Stimulated activated CD8-positive, alpha-beta memory T cell treated with anti-CD3 and anti-CD28 coated beads, Interleukin-15, amount 100 ng/mL, for 4 hours (primary cell): ENCODE measurements at places on chromosomes 11 and 22.

DNA sequence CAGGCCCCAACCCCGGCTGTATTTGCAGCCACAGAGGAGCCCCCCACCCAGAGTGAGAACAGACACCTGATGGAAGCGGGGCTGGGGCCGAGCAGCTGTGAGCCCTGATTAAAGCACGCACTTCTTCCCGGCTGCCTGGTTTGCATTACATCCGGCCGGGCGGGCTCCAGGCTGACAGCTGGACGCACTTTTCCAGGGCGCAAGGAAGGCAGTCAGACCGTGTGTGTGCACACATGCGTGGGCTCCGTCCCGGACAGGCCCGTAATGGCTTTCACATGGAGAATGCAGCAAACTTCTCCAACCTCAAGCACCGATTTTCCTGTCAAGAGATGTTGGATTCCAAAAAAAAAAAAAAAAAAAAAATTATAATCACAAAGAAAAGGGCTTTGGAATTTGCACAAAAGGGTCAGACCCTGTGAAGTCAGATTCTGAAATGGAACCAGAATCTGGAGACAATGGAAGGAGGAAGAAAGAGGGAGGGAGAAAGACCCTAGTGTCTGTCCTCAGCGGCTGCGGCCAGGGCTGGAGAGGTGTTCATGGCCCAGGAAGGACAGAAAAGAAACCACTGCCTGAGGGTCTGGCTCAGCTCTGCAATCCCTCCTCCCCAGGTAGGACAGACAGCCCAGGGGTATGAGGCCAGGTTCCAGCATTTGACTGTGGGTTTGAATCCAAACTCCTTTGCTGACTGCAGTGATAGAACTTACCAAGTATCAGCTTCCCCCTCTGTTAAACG is 365.5 kb downstream of the MN1 start:
- DNase-seq = no peak

GRCh38 chr11:18785411-18785810 is 6.2 kb downstream of the PTPN5 start:
- no peak for DNase-seq

DNA sequence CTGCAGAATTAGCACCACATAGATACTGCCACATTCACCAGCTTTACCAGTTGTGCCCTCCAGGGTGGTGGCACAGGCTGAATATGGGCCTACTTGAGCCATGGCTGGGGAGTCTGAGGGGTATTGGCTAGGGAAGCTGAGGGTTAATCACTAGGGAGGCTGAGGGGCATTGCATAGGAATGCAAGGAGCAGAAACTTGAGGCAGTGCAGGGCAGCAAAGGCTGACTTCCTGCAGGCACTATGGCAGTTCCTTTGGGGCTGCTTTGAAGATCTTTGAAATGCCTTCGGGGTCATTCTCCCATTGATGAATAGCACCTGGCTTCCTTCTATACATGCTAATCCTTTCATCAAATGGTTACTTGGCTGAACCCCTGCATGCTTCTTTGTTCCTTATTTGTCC is 171.5 kb downstream of the RCN1 start:
- no peak for DNase-seq

DNA sequence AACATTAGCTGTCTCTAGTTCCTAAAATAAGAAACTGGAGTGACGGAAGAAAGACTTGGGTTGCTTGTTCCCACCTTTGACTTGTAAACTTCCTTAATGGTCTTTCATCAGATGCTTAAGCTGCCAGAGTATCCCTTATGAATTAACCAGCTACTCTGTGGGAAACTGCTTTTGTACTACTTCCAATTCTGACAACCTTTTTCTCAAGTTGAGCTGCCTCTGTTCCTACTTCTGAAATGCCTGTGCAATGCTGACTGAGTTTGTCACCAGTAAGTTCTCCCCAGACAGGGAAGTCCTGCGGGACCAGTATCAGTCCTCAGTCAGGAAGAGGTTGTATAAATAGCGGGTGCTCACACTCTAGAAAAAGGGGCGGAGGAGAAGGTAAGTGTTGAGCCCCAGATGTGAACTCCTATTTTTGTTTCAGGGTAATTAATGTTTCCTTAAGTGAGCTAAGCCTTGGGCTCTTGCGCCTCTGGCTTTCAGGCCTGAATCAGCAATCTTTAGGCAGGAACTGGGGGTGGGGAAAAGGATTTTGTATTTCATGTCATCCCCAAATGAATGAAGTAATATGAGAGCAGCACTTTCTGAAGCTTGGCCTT is 67.2 kb downstream of the CECR2 start:
- DNase-seq = no peak

GRCh38 chr11:134505125-134505524 is 93.1 kb upstream of the B3GAT1 start:
- DNase-seq = no peak

GRCh38 chr11:122749005-122749687 is 89.2 kb upstream of the CRTAM start:
- DNase-seq = peak; percentile 61

DNA sequence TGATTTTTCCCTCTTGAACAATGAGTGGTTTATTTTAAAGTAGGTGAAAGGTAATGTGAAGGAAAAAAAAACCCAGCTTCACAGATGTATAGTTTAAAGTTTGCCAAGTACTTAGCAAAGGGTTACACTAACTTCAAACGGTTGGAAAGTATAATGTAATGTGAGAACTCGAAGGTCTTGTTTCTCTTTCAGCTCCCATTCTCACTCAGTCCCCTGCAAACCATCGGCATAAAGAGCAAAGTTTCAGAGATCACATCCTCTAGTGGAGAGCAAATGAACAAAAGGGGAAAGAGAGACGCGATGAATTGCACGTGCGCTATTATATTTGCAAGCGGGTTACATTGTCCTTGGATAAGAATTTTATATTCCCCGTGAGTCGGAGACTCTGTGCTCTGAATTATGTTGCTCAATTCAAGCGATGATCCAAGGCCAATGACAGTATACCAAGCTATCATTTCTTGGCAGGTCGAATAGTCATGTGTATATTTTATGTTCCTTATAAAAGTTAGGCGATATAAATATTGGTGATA is 37.6 kb upstream of the BIRC3 start:
- DNase-seq = no peak

DNA sequence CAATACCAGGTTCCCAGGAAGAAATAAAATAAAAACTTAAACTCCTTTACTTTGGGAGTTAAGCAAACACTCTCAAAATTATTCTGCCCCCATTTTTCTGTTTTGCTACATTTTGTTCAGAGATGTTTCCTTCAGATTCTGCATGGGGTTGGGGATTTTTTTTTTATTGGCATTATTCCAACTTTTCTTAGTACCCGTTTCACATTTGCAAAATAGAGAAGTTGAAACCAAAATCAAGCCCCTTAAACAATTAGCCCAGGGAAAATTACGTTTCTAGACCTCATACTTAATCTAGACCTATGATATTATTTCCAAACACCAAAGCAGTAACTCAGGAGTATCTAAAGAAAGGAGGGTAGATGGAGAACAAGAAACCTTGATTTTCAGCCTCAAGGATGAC is 20.6 kb upstream of the MS4A7 start:
- DNase-seq = no peak

GRCh38 chr11:46999217-46999616 is 62.7 kb downstream of the CSTPP1 start:
- DNase-seq = no peak

- no peak for DNase-seq
Observed at GRCh38 chr11:32006799-32007388, 84.0 kb upstream of the RCN1 start.

DNA sequence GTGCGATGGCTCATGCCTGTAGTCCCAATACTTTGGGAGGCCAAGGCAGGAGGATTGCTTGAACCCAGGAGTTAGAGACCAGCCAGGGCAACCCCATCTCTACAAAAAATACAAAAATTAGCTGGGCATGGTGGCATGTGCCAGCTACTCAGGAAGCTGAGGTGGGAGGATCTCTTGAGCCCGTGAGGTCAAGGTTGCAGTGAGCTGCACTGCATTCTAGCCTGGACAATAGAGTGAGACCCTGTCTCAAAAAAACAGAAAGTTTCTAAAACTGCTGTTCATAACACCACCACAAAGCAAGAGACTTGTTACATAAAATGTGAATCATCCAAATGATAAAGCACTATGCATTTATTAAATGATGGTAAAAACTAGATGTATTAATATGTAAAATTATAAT is 40.2 kb upstream of the CCDC34 start:
- DNase-seq = no peak

DNA sequence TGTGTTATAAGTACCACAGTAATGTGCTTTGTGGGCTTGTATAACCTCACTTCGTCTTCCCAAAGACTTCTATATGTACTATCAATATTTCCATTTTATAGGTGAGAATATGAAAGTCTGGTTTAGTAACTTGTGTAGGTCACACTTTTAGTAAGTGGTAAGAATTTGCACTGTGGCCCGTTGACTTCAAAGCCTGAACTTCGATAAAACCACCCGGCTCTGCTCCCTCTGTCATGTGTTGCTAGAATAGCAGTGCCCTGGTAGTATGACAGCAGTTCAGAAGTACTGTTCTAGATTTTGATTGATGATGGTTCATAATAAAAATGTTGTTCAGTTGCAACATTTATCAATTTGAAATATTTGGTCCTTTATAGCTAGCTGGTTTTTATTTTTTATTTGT is 110.2 kb upstream of the SORL1-AS1 start:
- no peak for DNase-seq

GRCh38 chr11:75307058-75307457 is 44.4 kb downstream of the ARRB1 start:
- DNase-seq = no peak

GRCh38 chr22:23233084-23233531 is 52.8 kb downstream of the BCR start:
- no peak for DNase-seq

DNA sequence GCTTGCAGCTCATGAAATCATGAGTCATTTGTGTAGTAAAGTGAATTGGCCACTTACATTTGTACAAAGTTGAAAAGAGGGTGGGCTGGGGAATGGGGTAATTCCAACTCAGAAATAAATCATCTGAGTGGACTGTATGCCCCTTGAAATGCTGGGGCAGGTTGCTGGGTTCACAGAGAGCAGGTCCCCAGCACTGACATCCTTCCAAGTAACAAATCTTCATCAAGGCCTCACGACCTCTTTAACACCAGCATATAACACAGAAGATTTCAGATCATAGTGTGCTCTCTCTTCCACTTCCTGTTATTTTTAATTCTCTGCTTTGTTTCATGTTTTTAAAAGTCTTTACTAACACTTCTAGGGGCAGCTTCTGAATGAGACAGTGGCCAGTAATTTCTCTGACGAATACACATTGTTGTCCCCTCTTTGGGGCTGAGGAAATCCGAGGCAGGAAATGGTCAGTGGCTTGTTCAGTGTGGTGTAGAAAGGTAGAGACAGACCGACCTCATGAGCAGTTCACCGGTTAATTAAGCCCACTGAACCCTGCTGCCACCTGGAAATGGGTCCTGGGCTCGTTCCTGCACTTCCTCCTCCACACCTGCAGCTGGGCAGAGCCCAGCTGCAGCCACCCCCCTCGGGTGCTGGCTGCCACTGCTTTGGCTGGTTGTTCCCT is 127.7 kb downstream of the MAML2 start:
- DNase-seq = no peak

DNA sequence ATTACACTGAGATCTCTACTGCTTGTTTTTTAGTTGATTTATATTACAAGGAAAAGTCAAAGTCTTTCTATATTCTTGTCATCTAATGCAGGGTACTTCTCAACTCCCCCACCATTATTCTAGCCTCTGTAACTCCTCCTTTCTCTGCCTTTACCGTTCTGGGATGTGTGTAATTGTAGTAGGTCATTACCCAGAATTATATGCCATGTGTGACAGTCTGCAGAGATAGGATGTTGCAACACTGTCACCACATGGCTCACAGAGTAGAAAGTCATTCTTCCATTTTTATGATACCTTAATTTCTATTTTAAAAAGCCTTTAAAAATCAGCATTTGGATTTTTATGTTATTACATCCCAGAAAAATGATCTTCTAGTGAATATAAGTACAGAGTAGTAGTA is 32.7 kb downstream of the ZNF143 start:
- DNase-seq = no peak

DNA sequence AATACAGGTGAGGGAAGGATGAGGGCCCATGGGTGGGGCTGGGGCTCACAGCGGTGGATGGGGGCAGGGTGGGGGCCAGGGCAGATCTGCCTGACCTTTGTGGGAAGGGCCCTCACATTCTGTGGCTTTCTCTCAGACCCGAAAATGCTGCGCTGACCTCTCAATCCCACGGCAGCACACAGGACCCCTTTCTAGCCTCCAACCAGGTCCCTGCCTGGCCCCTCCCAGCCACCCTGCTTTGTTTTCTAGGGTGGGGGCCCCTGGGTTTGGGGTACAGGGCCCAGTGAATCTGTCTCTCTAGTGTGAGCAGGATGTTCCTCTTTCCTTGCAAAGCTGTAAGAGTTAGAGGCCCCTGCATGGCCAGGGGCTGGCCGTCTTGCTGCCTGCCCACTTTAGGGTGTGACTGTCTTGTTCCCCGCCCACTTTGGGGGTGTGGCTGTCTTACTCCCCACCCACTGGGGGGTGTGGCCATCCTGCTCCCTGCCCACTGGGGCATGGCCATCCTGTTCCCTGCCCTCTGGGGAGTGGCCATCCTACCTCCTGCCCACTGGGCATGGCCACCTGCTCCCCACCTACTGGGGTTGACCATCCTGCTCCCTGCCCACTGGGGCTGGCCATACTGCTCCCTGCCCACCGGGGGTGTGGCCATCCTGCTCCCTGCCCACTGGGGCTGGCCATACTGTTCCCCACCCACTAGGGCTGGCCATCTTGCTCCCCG is 11.5 kb downstream of the PARVG start:
- no peak for DNase-seq

DNA sequence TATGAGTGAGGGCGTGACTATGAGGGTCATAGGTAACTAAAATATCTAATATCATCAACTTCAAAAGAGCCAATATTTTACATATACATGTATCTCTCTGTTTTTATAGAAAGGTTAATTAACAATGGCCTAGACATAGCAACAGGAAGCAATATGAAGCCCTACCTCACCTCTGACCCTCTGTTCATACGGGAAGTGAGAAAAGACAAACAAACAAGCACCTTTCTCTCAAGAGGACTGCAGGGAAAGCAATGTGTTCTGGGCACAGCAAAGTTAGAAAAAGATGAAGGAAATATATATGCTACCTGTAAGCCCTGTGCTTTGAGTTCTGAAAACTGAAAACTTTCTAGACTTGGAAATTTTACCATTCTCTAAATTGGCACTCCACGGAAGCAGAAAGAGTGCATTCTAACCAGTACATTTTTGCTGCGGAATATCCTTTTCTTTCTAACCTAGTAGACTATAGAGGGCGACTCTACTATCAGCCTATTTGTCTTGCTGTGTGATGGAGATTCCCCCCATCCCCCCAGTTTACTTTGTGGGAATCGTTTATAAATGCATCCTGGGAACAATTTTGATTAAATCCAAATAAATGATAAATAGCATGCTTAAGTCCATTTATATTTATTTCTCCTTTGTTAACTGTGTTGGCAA is 830.4 kb upstream of the FAT3 start:
- no peak for DNase-seq
